ENCODE measurements at places on chromosomes 13 and 19.

DNA sequence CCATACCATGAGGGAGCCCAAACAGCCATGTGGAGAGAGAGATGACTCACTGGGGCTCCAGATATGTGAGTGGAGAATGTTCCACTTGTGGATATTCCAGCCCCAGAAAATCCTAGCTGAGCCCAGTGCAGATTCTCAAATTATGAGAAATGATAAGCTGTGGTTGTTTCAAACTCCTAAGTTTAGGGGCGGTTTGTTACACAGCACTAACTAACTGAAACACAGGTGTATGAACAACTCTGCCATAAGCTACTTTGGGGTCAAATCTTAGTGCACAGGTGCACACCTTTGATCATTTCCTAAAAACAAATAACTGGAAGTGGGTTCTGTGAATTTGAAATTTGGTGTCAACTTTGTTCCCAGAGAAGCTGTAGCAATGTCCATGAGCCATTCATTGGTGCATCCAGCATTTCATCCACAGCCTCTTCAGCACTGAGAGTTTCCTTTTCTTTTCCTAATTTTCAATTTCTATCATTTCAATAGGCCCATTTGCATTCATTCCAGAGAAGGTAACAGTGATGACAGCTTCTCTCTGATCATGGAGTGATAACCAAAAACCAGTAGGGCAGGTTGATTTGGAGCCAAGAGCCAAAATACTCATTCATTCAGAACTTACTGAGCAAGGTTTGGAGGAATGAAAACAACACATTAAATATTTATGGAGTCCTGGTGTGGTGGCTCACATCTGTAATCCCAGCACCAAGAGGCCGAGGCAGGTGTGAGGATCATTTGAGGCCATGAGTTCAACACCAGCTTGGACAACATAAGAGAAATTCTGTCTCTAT, 8.8 kb upstream of the CLPP start:
- H3K27me3 ChIP-seq: no peaks in the 10 kb centered on the region
- no peak for DNase-seq
- H3K36me3 ChIP-seq: peaks cover 9% of the 10 kb centered on the region
- no peak overlapping the region for H3K27ac ChIP-seq
- H3K4me3 ChIP-seq: no peak overlapping the region
- H3K4me1 ChIP-seq: no peaks in the 10 kb centered on the region

- no peak overlapping the region for H3K4me3 ChIP-seq
- peaks cover 58% of the 10 kb centered on the region for H3K27me3 ChIP-seq
- DNase-seq: no peak
- no peaks in the 10 kb centered on the region for H3K4me1 ChIP-seq
Measured at GRCh38 chr13:94248454-94249228, 230.8 kb downstream of the DCT start.

- no peak overlapping the region for H3K27ac ChIP-seq
- H3K4me1 ChIP-seq: no peaks in the 10 kb centered on the region
- no peaks in the 10 kb centered on the region for H3K27me3 ChIP-seq
- no peak overlapping the region for H3K4me3 ChIP-seq
Measured at GRCh38 chr13:82522872-82523271, 1359.4 kb downstream of the SLITRK1 start.

GRCh38 chr19:49327878-49328544, 3.0 kb upstream of the SLC6A16 start:
- peak overlapping the region; percentile 20 for H3K27ac ChIP-seq

- peak; percentile 49 for DNase-seq
- peaks cover 13% of the 10 kb centered on the region for H3K36me3 ChIP-seq
- peaks cover 10% of the 10 kb centered on the region for H3K4me1 ChIP-seq
- H3K27ac ChIP-seq: peak overlapping the region; percentile 82
- H3K27me3 ChIP-seq: no peaks in the 10 kb centered on the region
Measured at GRCh38 chr19:920051-920864, 3.1 kb downstream of the KISS1R start.

GRCh38 chr13:39422845-39423565, 180.0 kb downstream of the LHFPL6 start:
- H3K4me1 ChIP-seq: no peaks in the 10 kb centered on the region
- peaks cover 11% of the 10 kb centered on the region for H3K27me3 ChIP-seq
- no peak overlapping the region for H3K27ac ChIP-seq
- no peaks in the 10 kb centered on the region for H3K36me3 ChIP-seq
- H3K4me3 ChIP-seq: no peak overlapping the region

DNA sequence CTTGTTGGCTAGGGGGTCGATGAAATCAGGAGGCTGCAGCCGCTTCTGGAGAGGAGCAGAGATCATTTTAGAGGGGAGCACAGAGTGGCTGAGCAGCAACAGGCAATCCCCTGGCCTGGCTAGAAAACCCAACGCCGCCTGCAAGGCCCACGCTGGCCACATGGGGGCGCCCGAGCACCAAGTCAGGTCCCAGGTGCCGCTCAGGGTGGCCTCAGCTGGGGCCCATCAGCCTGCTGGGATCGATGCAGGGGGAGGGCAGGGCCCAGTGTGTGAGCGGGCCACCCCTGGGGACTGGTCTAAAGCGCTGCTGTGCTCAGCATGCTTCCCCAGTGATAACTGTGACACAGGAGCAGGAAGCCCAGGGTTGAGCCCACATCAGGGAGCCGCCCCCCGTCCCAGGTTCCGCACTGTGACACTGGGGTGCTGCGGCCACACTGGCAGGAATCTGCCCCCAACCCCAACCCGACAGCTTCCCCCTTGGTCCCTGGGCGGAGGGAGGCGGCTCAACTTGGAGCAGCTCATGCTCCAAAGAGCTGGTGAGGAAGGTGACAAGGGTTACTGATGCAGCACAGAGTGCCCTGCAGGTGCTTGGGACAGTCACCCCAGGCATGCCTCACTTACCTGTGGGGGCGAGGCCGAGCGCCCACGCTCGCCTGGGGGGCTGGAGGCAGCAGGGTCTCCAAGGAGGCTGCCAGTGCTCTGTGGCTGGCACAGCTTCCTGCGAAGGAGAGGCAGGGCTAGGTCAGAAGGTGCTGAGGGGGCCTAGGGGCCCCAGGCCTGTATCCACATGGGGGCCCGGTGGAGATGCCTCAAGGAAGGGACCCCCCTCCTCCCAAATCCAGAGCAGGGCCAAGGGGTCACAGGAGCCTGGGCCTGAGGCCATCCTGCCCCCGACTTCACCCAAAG, 13.3 kb upstream of the ISYNA1 start:
- peaks cover 34% of the 10 kb centered on the region for H3K36me3 ChIP-seq
- DNase-seq: peak; percentile 83
- H3K4me3 ChIP-seq: no peak overlapping the region
- H3K27me3 ChIP-seq: no peaks in the 10 kb centered on the region
- peaks cover 10% of the 10 kb centered on the region for H3K4me1 ChIP-seq
- no peak overlapping the region for H3K27ac ChIP-seq

GRCh38 chr13:74027161-74027779, 106.9 kb downstream of the KLF12 start:
- no peaks in the 10 kb centered on the region for H3K27me3 ChIP-seq
- peak overlapping the region; percentile 73 for H3K4me3 ChIP-seq
- no peak for DNase-seq
- peak overlapping the region; percentile 55 for H3K27ac ChIP-seq
- H3K4me1 ChIP-seq: peaks cover 79% of the 10 kb centered on the region

DNA sequence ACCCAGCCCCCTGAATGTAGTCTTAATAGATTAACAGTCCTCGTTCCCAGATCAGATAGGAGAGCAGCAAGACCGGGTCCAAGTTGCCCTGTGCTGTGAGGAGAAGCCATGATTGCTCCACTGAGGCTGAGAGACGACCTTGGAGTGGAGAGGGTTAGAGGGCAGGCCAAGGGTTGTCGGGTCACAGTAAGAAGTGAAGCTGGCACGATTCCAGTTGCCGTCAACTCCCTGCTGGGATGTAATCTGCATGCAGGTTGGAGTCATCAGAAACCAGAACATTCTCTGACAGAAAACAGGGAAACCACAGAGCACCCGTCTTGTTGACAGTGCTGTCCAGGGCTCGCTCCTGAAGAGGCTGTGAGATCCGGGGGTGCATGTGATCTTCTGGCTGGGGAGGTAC, 19.0 kb upstream of the ATP11A start:
- H3K27me3 ChIP-seq: peaks cover 38% of the 10 kb centered on the region
- H3K4me1 ChIP-seq: no peaks in the 10 kb centered on the region
- DNase-seq: no peak
- H3K36me3 ChIP-seq: no peaks in the 10 kb centered on the region

DNA sequence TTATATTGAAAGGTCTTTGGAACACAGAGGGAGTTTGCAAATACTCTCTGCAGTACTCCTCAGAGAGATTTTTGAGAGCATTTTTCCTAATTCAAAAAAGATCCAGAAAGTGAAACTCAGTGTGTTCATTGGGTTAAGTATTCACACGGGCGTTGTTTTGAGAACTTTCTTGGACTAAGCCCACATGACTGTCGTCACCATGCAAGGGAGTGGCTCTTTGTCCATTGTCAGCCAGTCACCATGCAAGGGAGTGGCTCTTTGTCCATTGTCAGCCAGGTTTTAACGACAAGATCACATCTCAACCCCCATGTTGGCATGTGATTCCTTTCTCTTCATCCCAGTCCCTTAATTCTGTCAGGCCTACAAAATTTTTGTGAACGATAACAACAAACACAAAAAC, 81.2 kb upstream of the STK24 start:
- H3K27ac ChIP-seq: no peak overlapping the region
- peaks cover 2% of the 10 kb centered on the region for H3K36me3 ChIP-seq
- peaks cover 27% of the 10 kb centered on the region for H3K27me3 ChIP-seq
- DNase-seq: no peak

DNA sequence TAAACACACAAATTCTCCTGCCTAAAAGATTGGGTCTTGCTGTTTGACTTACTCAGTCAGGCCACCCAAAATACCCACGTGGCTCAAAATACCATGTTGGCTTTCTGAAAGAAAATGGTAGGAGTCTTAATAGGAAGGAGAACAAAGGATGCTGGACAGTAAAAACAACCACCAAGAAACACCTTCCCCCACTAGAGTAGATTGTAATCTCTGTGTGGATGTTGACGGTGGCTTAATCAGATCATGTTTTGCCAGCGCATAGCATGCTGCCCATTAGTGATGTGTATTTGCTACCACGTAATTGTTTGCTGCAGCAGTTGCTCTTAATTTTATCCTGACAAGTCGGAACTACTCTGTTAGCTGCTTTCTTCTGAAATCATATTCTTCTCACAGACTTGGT, 1229.3 kb upstream of the SLC10A2 start:
- H3K4me1 ChIP-seq: no peaks in the 10 kb centered on the region
- DNase-seq: no peak
- H3K27me3 ChIP-seq: no peaks in the 10 kb centered on the region
- H3K4me3 ChIP-seq: no peak overlapping the region

DNA sequence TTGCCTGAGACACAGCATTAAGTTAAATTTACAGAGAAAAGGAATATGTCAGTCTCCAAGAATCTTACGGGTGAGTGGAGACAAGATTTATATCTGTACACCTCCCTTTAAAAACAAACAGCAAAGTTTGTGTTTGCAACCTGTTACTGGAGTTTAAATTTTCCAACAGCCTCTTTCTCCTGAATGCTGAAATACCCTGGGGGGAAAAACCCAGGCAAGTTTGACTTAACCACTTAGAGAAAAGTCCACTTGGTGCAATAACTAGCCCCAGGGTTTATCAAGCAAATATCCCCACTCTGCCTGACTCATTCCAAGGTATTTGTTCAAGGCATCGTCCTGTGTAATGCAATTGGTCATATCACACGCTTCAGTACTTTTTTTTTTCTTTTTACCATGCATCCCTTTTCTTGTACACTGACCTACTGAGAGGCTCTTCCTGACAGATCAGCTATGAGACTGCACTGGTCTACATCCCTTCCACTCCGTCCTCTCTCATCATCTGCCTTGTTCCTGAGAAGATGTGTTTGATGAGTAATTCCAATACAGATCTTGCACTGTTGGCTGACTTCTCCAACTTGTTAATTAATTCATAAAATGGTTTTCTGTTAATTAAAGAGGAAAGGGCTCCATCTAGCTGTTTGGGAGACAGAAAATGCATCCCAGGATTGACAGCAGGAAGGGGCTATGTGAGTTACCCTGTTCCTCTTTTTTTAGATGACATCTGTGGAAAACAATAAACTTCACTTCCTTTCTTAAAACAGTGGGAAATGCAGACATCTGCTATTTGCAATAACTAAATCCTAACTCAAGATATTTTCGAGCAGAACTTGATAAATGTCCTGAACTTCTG, 212.5 kb upstream of the IRS2 start:
- no peak for DNase-seq
- H3K4me3 ChIP-seq: no peak overlapping the region
- no peaks in the 10 kb centered on the region for H3K4me1 ChIP-seq
- H3K27me3 ChIP-seq: no peaks in the 10 kb centered on the region
- no peaks in the 10 kb centered on the region for H3K36me3 ChIP-seq

- no peaks in the 10 kb centered on the region for H3K27me3 ChIP-seq
- H3K36me3 ChIP-seq: no peaks in the 10 kb centered on the region
- H3K27ac ChIP-seq: no peak overlapping the region
- no peak for DNase-seq
Measured at GRCh38 chr13:106232681-106233080, 302.8 kb downstream of the EFNB2 start.

- DNase-seq: no peak
- H3K4me3 ChIP-seq: no peak overlapping the region
- H3K27ac ChIP-seq: no peak overlapping the region
- H3K27me3 ChIP-seq: no peaks in the 10 kb centered on the region
- no peaks in the 10 kb centered on the region for H3K36me3 ChIP-seq
Measured at GRCh38 chr13:38641164-38641948, 45.5 kb upstream of the FREM2 start.
